ENCODE measurements at places on chromosomes 3 and 15. TPM values are rescaled to one million over a fixed set of nuclear protein-coding genes. Genes with fewer than 3 reads are reported as not detected.

SEMA7A gene
- 1.6 TPM for total RNA-seq

CDHR4 gene
- 0.57 TPM for total RNA-seq

PRSS50 gene
- 0.85 TPM for total RNA-seq

TEX55 gene
- 0.74 TPM for total RNA-seq

LDHAL6B gene
- total RNA-seq: 0.05 TPM

IQCF5 gene
- total RNA-seq: not detected

CPN2 gene
- total RNA-seq: 0.73 TPM

UROC1 gene
- total RNA-seq: 0.09 TPM

ARNT2 gene
- 33.1 TPM for total RNA-seq

AMOTL2 gene
- total RNA-seq: 43.3 TPM

RLBP1 gene
- total RNA-seq: not detected

LEKR1 gene
- total RNA-seq: 1.2 TPM

ZNF501 gene
- 1.7 TPM for total RNA-seq

GRCh38 chr15:38440353-38441129 is 13.4 kb upstream of the FAM98B start:
- peak; percentile 47 for ATAC-seq

DNA sequence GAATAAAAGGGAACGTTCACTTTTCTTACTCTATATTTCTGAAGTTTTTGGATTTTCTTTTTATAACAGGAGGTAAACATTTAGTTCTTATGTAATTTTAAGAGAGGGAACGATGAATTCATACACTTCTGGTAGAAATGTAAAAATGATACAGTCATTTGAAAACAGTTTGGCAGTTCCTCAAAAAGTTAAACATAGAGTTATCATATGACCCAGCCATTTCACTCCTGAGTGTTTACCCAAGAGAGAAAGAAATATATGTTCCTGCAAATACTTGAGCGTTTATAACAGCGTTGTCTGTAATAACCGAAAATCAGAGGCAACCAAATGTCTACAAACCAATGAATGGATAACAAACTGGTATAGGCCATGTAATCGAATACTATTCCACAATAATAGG is 20.8 kb upstream of the CCR9 start:
- no peak for ATAC-seq

DNA sequence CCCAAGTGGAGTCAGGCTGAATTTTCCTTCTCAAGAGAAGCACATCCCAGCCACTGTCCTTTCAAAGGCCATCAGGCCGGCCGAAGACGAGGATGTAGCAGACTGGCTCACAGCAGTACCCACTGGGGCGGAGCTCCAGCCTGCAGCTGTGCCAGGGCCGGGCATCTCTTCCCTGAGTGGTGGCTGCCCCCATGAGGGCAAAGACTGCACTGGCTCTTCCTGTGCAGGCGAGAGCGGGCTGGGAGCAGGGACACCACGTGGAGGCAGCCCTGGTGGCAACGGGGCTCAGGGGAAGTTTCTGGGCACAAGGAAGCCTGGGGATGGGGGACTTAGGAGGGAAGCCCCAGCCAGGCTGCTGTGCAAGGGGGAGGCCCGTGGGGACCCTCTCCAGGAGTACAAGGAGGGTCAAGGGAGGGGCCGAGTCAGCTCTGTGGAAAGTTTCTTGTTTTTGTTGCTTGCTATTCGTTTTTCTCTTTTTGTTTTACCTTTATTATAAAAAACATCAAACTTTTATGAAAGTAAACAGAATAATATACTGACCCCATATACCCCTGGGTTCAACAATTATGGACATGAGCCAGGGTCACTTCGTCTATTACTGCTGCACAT is 66.1 kb downstream of the RPN1 start:
- ATAC-seq: peak; percentile 98

DNA sequence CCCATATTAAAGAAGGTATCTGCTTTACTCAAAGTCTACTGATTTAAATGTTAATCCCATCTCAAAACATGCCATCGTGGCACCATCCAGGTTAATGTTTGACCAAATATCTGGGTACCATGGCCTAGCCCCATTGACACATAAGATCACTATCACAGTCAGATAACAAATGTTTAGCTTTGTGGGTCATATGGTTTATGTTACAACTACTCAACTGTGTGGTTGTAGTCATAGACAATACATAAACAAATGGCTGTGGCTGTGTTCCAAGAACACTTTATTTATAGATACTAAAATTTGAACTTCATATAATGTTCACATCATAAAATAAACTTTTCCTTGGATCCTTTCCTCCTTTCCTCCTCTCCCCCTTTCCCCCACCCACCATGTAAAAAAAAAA is 9.8 kb upstream of the SNRPN start:
- ATAC-seq: no peak

GRCh38 chr3:195169011-195169649 is 101.8 kb downstream of the XXYLT1 start:
- no peak for ATAC-seq

- no peak for ATAC-seq
Observed at GRCh38 chr15:29425864-29426263, 156.2 kb upstream of the NSMCE3 start.

- ATAC-seq: peak; percentile 23
Observed at GRCh38 chr3:170180079-170180907, 1.2 kb downstream of the PHC3 start.

DNA sequence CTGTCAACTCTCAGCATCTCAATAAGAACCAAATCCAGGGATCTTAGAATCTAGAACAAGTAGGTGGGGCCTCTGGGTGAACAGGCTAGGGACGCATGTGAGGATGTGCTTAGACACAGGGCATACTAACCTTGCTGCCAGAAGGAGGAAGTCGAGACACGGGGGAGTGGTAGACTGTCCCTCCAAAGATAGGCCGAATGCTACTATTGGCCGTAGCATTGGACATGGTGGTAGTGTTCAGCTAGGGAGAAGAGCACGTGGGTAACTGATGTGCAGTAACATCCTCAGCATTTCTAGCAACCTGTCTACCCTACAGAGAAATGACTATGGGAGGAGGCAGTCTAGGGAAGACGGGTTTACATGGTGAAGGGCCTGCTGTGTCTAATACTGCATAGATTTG is 15.6 kb downstream of the RCCD1 start:
- ATAC-seq: no peak

- ATAC-seq: peak; percentile 60
Observed at GRCh38 chr3:196969660-196970546, 1.3 kb upstream of the PIGZ start.

DNA sequence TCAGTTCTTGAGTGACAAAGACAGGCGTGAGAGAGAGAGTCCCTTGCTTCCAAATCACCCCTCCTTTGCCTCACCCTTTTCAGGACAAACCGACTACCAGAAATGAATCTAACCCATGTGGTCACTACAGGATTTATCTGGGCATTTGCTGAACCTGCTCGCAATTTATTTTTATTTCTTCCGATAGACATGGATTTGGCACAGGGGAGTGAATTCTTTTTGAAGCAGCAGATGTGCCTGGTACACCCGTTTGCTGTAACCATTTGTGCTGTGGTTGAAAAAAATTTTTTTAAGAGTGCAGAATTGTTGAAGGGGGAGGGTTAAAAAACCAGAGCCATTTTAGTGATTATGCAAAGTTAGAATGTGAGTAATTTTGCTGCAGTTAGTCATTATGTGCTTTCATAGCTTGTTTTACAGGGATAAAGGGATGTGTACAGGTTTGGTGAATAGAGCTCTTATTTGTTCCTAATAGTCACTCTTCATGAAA is 442.0 kb downstream of the LPP start:
- ATAC-seq: no peak

DNA sequence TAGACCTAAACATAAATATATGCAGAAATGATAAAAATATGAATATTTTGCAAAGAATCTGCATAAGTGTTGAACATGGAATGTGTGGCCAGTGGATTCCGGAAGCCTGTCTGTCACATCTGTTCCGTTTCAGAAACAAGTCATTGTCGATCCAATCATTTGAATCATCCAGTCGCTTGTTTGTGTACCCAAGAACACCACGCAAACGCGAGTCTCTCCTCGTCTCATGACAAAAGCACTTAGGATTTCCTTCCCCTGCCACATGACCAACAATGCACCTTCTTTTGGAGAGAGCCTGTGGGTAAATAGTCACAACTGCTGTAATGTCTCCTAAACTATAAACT is 80.2 kb downstream of the FMN1 start:
- no peak for ATAC-seq

DNA sequence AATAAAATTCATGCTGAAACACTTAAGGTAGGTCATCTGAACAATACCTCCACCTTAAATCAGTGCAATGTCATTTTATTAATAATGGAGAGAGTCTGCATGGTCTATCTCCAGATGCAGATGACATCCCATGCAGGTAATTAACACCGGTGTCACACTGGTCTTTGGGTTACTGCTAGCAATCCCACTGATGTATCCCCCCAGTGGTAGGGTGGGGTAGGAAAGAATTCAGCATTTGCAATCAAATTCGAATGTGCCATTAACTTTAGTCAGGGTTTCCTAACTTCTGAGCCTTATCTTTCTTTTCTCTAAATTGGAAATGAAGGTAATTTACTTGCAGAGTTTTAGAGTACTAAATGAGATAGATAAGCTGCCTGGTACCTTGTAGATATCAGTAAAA is 44.4 kb downstream of the KIF15 start:
- ATAC-seq: no peak

- no peak for ATAC-seq
Observed at GRCh38 chr15:32125595-32125994, 95.3 kb downstream of the CHRNA7 start.

- no peak for ATAC-seq
Observed at GRCh38 chr15:61080221-61081026, 148.7 kb downstream of the RORA start.

DNA sequence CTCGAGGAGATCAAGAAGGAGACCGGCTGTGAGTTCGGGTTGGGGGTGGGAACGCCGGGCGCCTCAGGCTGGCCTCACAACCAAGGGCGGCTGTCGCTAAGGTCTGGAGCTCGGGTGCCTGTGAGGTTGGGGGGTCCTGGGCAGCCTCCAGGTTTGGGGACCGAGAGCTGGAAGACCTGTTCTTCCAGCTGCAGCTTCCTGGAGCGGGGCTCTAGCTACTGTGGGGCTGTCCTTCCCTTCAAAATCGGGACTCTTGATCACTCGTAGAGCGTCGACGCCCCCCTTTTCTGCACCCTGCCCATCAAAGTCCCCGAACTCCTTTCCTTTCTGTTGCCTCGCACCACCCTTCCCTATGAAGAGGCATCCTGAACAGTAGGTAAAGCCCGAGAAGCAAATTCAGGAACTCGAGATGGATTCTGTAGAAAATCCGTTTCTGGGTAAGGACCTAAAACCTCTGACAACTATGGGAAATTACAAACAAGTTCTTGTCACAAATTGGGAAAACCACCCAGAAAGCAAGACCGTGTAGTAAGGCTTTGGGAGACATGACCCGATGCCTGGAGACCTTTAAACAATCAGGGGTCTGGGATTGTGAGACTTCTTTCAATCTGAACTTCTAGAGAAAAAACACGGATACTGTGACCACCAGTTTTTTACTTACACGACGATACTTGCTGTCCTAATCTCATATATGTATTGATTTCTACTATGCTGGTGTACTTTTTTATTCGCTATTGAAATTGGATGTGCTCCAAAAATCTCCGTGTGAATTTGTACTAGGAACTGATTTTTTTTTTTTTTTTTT is 556 bp downstream of the CHP1 start:
- peak; percentile 62 for ATAC-seq

GRCh38 chr15:26382444-26383072 is 390.3 kb downstream of the GABRB3 start:
- no peak for ATAC-seq

GRCh38 chr3:76570436-76571057 is 469.4 kb upstream of the ROBO2 start:
- no peak for ATAC-seq

- no peak for ATAC-seq
Observed at GRCh38 chr15:80066912-80067311, 7.4 kb downstream of the ZFAND6 start.

DNA sequence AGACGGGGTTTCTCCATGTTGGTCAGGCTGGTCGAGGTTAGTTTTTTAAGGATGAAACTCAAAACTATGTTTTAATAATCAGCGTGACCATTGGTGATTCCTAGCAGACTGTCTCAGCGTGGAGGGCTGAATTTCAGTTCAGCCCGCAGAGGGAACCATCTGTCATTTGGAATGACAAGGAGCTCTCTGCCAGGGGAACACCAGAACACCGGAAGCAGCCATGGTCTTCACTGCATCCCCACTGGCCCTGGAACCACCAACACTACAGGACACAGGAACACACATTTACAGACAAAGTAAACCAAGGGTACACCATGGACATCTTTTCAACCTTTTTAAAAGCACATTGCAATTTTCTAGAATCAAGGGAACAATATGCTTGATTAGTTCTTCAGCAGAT is 424.7 kb downstream of the FHIT start:
- no peak for ATAC-seq

GRCh38 chr3:136070953-136071949 is 105.7 kb downstream of the PPP2R3A start:
- ATAC-seq: no peak

- ATAC-seq: no peak
Observed at GRCh38 chr3:145197051-145197820, 963.7 kb downstream of the PLOD2 start.

GRCh38 chr3:111473550-111473949 is 68.4 kb upstream of the CD96 start:
- no peak for ATAC-seq

DNA sequence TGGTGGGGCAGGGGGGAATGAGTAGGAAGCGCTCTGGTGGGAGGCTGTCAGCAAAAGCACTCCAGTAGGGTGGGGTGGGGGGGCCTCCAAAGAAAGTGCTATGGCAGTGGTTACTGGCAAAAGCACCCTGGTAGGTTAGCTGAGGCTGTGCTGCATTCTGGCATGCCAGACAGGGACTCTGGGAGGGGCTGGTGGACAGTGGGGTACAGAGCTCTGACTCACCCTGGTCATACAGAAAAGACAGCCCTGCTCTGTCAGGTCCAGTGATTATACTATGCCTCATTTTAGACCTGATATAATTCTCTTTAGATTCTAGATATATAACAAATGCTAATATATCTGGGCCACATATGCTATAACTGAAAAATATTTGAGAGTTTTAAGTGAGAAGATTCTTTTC is 82.8 kb upstream of the CPNE4 start:
- ATAC-seq: no peak

- ATAC-seq: peak; percentile 51
Observed at GRCh38 chr3:9130345-9131305, 118.8 kb downstream of the SRGAP3 start.
